Epithelial cell of esophagus (primary cell): ENCODE measurements at places on chromosomes 5 and 9.

DNA sequence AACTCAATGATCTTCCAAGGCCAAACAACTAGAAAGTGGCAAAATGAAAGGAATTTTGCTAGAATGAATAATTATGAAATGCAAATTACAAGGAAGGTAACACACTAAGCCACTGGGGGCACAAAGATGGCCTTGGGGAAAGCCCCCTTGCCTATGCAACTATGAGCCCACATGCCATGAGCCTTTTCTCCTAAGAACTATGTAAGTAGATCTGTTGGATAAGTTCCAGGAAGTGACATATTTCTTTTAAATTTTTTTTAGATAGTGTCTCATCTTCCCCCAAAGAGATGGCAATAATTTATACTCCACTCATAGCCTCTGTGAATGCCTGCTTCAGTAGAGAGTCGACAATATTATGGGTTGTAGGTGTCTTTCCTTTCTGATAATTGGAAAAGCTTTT, 257.8 kb downstream of the AUH start:
- DNase-seq = no peak

- peak; percentile 84 for DNase-seq
Observed at GRCh38 chr5:150636391-150637244, 3.8 kb upstream of the SYNPO start.

GRCh38 chr5:38157024-38157423, 101.3 kb upstream of the EGFLAM start:
- peak; percentile 4 for DNase-seq

DNA sequence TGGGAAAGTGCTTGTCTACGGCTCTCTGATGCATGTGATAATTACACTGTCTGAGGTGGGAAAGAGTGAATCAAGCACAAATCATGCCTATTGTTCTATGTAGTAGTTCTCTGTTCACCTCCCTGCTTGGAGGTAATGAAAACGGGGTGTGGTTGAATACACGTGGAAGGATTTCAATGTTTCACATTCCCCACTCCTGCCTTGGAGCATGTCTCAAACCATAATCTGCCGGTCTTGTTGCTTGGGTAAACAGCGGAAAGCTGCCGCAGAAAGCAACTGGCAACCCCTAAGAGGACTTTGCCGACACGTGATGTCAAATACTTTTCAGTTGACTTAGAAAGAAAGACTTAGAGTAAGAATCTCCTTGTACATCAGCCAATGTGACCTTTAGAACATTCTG, 63.5 kb upstream of the MOCS2 start:
- peak; percentile 95 for DNase-seq

GRCh38 chr5:156186760-156187159, 140.2 kb upstream of the SGCD start:
- no peak for DNase-seq

GRCh38 chr5:117263231-117263630, 688.6 kb upstream of the SEMA6A start:
- DNase-seq = no peak

DNA sequence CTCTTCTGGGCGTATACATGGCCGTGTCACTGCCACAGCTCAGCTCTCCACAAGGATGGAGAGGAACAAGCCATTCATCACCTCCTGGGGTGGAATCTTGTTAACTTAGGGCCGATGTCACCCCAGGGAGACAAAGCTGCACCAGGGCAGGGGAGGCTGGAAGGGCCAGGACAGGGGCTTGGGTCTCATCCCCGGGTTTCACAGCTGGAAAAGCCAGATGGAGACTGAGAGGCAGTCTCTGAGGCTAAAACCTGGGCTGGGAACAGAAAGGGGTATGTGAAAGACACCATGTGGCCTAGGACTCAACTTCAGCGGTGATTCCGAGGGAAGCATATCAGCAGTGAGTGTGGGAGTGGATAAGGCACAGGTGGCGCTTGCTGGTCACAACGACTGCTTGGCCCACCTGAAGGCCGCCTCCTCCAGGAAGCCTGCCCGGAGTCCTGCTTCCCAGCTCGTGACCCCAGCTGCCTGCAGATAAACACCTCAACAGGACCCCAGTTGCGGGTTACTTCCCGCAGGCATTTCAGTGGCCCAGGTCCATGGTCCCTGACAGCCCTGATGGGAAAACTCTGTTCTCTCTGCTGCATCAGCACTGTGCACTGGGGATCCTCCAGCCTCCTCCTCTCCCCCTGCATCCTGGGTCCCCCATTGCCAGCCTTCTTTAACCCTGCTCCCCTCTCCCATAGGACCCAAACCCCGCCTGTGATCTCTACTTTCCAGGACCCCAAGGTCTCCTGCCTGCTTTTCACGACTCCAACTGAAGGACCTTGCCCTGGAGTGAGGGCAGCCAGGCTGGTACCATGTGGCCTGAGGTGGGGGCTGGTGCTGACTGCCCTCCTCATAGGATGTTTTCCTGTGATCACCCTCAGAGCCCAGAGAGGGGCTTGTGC, 51.7 kb upstream of the FCN1 start:
- DNase-seq = no peak

DNA sequence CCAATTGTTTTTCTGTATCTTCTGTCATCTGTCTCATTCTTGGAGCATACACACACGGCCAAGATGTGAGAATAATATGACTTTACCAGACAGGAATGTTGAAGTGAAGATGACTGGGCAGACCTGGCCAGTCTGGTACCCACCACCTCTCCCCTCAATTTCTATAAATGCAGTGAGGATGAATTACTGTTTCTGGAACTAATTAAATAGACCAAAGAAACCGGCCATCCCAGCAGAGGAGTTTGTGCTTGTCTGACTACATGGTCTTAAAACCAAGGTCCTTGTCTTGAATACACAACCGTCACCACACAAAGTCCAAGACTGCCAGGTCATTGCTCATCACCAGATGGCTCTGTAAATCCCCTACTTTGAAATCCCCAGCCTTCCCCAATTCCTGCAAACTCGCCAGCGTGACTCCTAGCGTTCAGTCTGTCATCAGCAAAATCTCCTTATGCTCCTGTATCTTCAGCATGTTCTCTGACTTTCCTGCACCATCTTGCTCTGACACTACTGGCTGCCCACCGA, 147.2 kb downstream of the PDE4D start:
- peak; percentile 79 for DNase-seq

DNA sequence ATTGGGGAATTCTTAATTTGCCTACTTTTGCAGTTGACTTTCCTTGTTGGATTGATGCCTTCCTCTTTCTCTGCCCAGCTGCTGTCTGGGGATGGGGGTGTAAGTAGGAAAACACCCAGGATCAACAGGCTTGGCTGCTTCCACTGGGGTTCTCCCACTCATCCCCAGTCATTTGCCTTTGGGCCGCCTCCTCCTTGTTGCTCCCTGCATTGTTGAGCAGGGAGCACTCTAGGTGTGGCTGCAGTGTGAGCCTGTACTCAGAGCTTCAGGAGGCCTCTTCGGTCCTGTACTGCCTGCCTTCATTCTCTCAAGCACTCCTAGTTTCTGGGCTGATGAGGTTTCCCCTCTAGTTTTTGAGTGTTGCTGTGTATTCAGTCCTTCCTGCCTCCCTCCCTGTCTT, 12.1 kb downstream of the RHOBTB3 start:
- peak; percentile 75 for DNase-seq

DNA sequence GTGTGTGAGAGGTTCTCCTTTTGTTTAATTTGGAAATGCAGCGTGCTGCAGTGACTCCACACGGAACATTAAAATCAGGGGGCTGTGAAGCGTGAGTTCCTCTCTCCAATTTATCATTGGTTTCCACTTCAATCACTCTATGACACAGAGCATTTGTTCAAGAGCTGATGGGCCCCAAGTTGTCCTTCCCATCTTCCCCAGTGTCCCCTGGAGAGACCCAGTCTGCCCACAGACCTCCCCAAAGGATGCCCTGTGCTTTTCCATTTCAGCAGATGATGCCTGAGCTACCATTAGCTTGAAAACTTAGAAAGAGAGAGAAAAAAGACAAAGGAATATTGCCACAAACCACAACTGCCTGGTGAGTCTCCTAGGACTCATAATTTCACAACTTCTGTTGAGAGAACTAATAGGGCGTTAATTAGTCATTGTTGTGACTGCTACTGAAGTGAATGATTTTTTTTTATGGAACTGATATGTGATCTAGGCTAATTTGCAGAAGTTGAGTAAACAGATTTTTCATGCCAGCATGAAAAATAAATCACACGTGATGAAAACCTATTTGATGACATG, 772.7 kb downstream of the SEMA5A start:
- peak; percentile 85 for DNase-seq

DNA sequence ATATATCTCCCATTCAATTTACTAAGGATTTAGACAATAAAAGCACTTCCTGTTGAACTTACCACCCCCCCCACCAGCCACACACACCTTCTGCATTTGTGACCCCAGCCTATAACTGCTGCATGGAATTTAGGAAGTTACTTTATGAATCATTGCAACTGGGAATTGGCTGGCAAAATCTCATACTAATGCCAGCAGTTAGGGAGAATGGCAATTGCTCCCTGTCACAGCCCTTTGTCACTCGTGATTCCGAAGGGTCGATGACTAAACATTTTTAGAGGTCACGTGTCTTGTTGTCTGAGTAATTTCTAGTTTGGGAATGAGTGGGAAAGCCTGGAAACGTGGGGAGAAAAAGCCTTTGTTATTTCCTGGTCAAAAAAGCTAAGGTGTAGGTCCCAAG, 46.6 kb upstream of the PCA3 start:
- no peak for DNase-seq

DNA sequence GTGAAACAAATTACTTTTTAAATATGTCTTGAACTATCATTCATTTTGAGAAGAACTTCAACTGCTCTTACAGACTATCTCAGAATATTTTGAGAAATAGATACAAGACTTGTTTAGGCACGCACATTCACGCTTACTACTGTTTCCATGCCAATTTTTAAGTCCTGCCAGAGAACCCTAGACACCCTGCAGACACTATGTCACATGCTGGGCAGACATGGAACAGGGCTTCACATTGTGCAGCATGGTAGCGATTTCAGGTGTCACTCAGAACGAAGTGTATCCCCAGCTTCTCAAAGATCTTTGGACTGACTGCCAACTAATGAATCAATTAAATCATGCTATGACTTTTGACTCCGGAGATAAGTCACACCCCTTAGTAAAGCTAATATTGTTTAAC, 128.7 kb upstream of the SLC27A6 start:
- peak; percentile 17 for DNase-seq

- DNase-seq = no peak
Observed at GRCh38 chr5:176938472-176938871, 39.3 kb upstream of the HK3 start.

DNA sequence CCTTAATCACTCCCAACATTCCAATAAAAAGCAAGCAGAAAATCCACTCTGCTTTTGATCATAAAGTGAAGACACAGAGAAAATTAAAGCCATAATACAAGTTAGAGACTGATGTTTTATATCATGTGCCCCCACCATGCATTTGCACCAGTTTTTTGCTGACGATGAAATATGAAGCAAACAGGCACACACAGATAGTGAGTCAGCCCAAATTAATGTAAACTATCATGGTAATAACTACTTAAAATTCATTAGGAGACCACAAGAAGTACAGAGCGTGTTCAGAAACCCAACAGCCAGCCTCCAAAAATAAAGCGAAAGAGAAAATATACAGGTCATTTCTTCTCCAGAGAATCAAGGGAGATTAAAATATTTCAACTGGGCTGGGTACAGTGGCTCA, 46.4 kb upstream of the KDM4C start:
- no peak for DNase-seq

DNA sequence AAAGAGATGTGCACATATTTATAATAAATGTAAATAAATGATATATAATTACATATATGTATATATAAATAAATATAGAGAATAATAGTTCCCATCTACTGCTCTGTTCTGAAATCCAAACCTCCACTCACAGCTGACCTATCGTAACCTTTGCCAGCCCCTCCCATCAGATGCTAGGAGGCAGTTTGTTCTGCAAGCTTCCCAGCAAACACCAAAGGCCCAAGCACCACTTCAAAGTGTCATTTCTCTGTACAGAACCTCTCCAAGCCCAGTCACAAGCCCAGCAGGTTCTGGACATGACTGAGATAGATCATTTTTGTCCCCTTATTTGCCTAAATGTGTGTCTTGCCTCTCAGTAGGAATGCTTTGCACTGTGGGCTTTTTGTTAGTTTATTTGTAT, 62.4 kb downstream of the MFAP3 start:
- no peak for DNase-seq

DNA sequence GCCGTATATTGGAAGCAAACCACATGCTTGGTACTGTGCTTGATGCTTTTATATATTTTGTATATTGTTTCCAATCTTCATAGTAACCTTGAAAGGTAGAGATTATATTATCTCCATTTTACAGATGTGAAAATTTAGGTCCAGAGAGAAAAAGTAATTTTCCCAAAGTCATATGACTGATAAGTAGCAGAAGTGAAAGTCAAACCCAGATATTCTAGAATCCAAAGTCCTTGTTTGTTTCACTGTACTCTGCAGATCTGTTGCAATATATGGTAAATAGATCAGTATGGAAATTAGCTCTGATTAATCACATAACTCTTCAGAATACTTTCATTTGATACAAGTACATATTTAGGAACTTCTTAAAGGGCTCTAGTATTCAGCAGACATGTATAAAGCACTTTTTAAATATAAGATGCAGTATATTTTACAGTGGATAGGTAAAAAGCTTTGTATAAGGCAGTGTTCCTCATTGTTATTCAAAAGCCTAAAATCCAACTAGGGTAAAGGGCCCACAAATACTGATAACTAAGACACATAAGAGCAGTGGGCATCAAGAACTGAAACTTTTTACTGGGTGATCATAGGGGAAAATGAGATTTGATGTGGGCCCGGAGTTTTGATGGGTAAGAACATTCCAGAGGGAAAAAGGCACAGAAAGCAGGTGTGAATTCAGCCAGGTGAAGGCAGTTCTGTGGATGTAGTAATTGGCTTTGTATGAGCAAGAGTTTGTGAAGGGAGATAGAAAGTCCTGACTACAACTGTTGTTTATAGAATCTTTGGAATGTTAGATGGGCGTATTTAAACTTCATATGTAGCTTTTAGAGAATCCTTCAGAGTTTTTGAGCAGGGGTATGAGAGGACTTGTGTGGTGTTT, 25.0 kb downstream of the NDFIP1 start:
- DNase-seq = no peak

GRCh38 chr5:56094579-56095361, 100.0 kb upstream of the IL6ST start:
- peak; percentile 16 for DNase-seq

DNA sequence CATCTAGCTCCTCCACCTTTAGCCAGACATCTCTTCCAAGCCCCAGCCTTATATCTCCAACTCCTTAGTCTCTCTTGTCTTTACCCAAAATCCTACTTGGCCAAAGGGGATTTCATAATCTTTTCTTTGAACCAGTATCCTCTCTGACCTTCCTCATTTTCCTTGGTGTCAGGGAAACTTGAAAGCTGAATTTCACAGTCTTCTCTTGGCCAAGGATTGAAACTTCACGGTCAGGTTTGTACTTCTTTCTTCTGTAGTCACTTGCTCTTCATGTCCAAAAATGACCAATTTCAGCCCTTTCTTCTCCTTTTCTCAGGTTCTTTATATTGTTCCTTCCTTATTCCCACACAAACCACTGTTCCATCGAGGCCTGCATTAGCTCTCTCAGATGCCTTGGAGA, 473.7 kb upstream of the KLF4 start:
- DNase-seq = no peak
